ENCODE measurements at places on chromosomes 5 and 9.

DNA sequence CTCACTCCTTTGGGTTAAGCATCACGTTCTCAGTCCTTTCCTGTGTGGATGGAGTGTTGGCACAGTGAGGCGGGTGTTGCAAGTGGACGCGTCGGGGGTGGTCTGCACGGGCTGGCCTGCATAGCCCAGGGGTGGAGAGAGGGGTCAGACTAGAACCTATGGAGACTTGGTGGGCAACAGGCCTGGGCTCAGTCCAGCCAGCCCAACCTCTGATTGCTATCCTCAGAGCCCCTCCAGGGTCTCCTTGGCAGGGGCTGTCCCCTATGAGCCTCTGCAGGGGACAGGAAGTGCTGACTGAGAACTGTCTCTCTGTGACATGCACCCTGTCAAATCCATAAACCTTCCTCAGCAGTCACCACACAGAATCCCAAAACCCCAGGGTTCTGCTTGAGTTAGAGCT is 2.3 kb downstream of the DCANP1 start:
- DNase-seq, result no peak

- peak; percentile 20 for DNase-seq
Measured at GRCh38 chr5:143052967-143053682, 282.9 kb downstream of the ARHGAP26 start.

DNA sequence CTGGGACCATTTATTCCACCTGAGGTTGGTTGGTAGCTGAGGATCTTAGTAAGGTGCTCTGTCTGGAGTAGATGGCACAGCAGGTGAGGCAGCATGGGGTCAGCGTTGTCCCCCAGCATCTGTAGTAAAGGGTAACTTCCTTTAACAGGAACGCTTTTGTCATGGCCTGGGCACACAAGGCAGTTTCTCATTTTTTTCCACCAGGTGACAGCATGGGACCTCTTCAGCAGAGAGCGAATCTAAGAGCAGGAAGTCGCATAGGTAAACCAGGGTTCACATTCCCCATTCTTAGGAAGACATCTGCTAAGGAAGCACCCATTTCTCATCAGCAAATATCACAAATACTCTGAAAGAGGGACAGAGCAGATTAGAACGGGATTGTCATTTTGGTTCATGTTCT is 56.5 kb downstream of the GPR107 start:
- no peak for DNase-seq

GRCh38 chr5:171137768-171138525 is 171.1 kb upstream of the TLX3 start:
- no peak for DNase-seq

DNA sequence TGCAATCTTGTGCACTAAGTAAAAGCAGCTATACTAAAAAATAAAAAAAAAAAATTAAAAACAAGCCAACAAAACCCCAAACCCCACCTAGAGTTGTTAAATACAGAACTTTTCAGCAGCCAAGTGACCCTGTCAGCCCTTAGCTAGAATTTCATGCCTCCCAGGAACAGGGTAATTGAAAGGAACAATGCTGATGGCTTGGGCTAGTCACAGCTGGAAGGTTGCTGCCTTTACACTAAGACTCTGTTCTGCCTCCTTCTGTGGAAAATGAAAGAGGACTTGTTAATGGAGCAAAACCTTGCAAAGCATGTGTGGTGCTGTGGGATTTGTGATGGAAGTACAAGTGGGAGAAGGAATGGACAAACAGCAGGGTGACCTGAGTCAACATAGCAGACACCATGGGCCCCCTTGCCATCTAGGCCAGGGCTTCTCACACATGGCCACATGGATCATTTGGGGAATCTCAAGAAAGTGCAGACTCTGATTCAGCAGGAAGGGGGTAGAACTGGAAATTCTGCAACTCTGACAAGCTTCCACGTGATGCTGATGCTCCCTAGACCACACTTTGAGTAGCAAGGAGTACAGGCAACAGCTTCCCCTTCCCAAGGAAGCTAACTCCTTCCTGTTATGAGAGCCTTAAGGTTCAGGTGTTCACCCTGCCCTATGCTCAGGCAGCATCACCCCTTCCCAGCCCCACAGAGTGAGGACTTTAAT is 14.9 kb upstream of the TMEM252 start:
- no peak for DNase-seq

DNA sequence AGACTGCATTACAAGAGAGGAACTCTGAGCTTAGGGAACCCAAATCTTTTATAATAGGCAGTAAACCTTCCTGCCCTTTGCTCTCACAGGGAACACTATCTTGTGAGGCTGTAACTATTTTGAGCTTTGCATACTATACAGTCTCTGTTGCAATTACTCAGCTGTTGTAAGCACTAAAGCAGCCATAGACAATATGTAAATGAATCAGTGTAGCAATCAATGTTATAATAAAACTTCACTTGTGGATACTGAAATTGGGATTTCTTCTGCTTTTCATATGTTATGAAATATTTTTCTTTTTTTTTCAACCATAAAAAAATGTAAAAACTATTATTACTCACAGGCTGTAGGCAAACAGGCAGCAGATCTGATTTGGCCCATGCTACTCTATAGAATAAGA is 16.7 kb upstream of the UBQLN1 start:
- no peak for DNase-seq

GRCh38 chr9:20599195-20599594 is 23.1 kb downstream of the MLLT3 start:
- DNase-seq, result no peak

Data from GM10248 (cell line).